Left renal pelvis (tissue), 4 donors: ENCODE measurements at places on chromosomes 16 and 17.

- DNase-seq: no peak
Observed at GRCh38 chr16:52650318-52650717, 103.4 kb upstream of the TOX3 start.

GRCh38 chr17:16272111-16272840 lies 55.3 kb downstream of the PIGL start:
- DNase-seq: no peak

DNA sequence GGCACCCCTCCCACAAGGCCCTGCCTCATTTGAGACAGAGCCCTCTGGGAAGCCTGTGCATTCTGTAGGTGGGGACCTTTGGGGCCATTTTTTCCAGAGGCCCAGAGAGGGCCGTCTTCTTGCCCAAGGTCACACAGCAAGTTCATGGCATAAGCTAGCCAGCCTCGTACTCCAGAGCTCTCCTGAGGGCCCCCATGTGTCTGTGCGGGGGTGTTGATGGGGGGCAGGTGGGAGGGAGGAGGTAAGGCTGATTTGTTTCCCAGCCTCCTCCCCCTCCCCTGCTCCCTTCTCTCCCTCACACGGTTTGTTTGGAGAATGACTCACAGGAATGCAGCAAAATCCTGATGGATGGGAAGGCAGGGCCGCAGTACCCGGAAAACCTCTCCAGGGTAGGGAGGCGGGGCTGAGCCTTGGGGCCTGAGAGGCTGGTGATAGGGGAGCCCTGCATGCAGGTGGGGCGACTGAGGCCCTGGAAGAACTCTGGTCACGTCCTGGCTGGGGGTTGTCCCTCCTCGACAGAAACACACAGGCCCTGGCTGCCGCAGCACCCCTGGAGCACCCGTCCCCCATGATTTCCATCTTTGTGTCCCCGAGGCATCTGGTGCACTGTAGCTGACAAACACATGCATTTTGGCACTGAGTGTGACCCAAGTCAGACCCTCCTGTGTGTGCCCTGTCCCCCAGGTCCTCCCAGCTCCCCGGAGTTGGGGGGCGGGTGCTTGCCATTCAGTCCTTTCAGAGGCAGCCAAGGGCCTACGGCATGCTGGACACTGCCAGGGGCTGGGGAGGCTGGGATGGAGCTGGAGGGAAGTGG lies 29.7 kb downstream of the RAI1 start:
- DNase-seq: no peak

DNA sequence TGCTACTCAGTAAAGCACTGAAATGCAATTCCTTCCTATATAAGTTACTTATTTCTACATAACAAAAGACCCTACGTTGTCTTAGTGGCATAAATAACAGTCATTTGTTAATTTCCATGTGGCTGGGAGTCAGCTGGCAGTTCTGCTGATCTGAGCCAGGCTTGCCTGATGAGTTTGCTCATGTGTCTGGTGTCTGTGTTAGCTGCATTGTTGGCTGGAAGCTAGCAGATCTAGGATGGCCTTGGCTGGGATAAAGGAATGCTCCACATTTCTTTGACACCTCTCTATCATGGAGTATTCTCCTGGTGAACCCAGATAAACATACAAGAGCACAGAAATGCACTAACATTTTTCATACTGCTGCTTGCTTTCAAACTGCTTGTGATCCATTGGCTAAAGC lies 264.4 kb upstream of the MON1B start:
- no peak for DNase-seq

- no peak for DNase-seq
Observed at GRCh38 chr16:56241596-56241995, 50.3 kb downstream of the GNAO1 start.

DNA sequence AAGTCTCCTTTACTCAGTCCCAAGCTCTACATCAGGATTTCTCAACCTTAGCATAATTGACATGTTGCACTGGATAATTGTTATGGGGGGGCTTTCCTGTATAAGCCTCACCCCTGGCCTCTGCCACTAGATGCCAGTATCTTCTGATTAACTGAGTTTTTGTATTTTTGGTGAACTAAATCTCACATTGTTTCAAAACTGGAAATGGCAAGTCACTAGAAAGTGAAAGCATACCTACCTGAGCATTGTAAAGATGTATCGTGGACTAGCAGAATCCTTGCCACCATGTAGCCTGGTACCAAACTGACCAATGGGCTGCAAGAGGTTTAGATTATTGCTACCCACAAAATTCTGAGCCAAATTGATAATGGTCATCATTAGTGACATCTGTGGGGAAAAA lies 15.0 kb downstream of the TOP2A start:
- DNase-seq: no peak

DNA sequence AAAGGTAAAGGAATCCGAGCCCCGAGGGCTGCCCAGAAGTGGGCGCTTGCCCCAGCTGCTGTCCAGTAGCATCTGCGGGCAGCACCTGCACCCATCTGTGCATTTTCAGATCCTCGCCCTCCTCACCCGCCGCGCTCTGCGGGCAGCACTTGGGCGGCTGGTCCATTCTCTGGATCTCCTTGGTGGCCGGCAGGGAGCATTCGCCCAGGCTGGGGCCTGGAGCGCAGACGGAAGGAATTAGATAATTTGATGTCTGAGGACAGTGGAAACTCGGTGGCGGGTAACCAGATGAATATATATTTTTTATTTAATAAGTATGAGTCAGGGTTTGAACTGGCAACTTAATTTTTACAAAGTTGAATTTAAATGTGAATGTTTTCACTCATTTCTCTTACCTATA lies 88.5 kb downstream of the NPIPB11 start:
- no peak for DNase-seq

GRCh38 chr17:66464921-66465320 lies 162.5 kb downstream of the PRKCA start:
- no peak for DNase-seq

GRCh38 chr17:65093930-65094329 lies 37.4 kb upstream of the GNA13 start:
- no peak for DNase-seq

- no peak for DNase-seq
Observed at GRCh38 chr16:89365044-89365467, 125.3 kb downstream of the ANKRD11 start.

GRCh38 chr16:4336701-4337539 lies 14.2 kb downstream of the PAM16 start:
- DNase-seq: no peak

- DNase-seq: no peak
Observed at GRCh38 chr16:56792967-56793366, 63.0 kb downstream of the NUP93 start.

DNA sequence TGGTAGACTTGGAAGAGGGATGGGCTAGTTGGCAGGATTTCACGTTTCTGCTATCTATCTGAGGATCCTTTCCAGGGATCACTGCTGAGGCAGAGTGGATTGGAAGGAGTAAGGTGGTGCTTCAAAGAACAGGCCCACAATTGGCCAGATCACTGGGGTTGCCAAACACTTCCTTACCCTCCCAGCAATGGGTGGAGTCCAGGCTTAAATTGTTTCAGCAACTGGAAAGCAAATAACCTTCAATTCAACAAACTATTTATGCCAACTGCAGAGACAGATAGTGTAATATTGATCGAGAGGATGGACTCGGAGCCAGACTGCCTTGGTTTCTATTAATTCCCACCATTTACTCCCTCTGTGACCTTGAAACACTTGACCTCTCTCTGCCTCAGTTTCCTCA lies 2.1 kb downstream of the ARRB2 start:
- no peak for DNase-seq

- peak; percentile 44 for DNase-seq
Observed at GRCh38 chr17:60139438-60140285, 10.1 kb upstream of the CA4 start.

DNA sequence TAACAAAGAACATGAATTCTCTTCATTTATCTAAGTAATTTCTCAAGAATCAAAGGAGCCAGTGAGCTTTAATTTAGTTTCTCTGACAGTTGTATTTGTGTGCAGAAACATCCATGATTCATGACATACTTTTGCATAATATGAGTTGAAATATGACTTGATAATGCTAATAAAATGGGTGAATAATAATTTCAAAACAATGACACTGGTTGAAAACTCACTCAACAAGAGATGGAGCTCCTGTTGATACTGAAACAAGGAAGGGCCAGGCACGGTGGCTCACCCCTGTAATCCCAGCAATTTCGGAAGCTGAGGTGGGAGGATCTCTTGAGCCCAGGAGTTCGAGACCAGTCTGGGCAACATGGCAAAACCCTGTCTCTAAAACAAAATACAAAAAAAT lies 147.0 kb downstream of the MAP2K6 start:
- no peak for DNase-seq

GRCh38 chr16:67526149-67526791 lies 2.4 kb upstream of the RIPOR1 start:
- no peak for DNase-seq

DNA sequence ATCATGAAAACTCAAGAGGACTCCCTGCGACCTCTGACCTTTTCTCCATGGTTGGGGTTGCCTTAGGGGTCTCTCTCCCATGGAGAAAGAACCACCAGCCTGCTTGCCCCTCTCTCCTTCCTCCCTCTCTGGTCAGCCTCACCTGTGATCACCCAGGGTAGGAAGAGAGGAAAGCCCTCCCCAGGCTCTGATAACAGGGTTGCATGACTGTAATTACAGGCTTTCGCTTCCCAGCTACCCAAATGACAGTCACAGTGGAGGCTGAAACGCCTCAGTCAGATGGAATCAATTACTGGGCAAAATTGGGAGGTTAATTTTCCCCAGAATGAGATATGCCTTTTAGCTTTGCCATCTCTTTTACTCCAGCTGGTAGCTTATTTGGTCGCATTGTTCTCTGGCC lies 265.8 kb upstream of the SOX9 start:
- DNase-seq: no peak

GRCh38 chr17:65556014-65556909 lies 5.2 kb downstream of the AXIN2 start:
- DNase-seq: no peak

- no peak for DNase-seq
Observed at GRCh38 chr17:35291802-35292201, 48.9 kb downstream of the SLFN5 start.

- no peak for DNase-seq
Observed at GRCh38 chr16:85944572-85945423, 45.8 kb downstream of the IRF8 start.

DNA sequence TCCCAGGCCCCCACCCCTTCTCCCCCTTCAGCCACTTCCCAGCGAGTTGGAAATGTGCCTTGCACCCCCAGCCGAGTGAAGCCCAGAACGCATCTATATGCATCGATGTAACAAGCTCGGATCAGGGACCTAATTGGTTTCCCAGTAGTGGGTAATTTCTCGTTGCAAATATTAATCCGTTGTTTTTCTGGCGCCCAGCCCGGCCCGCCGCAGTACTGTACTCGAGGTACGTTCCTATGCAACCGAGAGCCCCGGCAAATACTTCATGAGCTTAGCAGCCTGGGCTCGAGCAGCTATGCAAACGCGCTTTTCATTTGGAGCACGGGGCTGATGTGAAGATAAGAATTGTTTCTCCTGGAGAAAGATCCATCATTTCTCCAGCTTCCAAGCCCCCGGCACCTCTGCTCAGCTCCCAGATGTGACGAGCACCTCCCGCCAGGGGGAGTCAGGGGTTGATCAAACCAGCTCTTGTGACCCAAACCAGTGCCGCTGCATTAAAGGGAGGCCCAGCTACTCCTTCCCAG lies 229.8 kb downstream of the KATNIP start:
- no peak for DNase-seq

DNA sequence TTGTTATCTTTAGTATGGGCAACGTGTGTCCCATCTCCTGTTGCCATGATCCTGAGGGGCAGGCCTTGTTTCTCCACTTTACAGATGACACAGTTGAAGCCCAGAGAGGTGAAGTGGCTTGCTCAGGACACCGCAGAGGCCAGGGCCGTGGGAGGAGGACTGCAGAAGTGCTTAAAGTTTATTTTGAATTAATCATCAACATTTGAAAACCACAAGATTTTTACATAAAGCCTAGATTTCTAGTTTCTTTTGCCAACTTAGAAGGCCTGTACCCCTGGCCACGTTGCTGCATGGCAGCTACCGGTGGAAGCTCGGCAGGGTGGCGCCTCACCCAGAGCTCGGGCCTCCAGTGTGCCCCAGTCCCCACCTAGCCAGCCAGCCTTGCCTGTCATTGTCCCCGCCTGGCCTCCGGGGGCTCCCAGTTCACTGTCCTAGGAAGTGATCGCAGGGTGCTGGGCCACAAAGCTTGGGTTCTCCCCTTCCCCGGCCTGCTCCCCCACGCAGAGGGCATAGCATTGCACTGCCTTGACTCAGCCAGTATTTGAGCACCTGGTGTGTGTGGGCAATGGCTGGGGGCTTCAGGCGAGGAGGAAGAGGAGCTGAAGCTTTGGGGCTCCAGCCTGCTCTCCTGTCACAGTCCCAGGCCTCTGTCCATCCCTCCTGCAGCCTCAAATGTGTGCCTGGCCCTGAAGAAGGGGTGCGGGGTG lies 14.8 kb upstream of the ADCY7 start:
- DNase-seq: no peak

DNA sequence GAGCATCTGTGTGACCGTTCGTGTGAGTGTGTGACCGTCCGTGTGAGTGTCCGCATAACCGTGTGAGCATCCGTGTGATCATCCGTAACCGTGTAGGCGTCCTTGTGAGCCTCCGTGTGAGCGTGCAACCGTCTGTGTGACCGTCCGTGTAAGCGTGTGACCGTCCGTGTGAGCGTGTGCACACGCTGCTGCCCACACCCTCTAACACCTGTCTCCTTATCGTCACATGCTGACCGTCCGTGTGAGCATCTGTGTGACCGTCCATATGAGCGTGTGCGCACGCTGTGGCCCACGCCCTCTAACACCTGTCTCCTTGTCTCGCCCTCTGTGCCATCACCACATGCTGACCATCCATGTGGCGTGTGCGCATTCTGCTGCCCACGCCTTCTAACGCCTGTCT lies 31.1 kb downstream of the NME3 start:
- DNase-seq: no peak

GRCh38 chr16:19896951-19897350 lies 12.3 kb upstream of the GPRC5B start:
- no peak for DNase-seq

- DNase-seq: no peak
Observed at GRCh38 chr16:65658349-65658748, 536.5 kb upstream of the CDH11 start.

GRCh38 chr17:82314012-82314726 lies 3.2 kb downstream of the CD7 start:
- no peak for DNase-seq

GRCh38 chr16:83791916-83792315 lies 15.9 kb upstream of the HSBP1 start:
- no peak for DNase-seq

DNA sequence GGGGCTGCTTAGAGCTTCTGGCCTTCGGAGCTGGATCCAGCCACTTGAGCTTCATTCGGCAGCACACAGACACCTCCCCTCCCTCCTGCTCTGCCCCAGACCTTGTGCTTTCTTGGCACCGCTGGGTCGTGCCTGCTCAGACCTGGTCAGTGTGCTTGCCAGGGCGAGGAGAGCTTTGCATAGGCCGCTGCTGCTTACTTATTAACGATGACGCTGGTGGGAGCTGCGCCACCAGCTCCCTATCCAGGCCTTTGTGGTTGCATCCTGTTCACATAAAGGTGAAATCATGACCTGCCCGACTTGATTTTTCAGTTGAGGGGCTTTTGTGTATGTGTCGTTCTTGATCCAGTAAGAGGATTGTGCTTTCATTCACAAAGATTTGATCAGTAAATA lies 101.1 kb downstream of the MSI2 start:
- DNase-seq: no peak

GRCh38 chr17:75114552-75115314 lies 5.0 kb downstream of the ARMC7 start:
- DNase-seq: no peak

- no peak for DNase-seq
Observed at GRCh38 chr17:58172369-58173071, 5.7 kb downstream of the OR4D2 start.

- no peak for DNase-seq
Observed at GRCh38 chr16:66258916-66259845, 107.3 kb upstream of the CDH5 start.

- DNase-seq: no peak
Observed at GRCh38 chr17:41563607-41564170, 8.2 kb downstream of the KRT9 start.
